Activated T-cell treated with anti-CD3 and anti-CD28 coated beads for 48 hours (primary cell): ENCODE measurements at places on chromosomes 3 and 15.

DNA sequence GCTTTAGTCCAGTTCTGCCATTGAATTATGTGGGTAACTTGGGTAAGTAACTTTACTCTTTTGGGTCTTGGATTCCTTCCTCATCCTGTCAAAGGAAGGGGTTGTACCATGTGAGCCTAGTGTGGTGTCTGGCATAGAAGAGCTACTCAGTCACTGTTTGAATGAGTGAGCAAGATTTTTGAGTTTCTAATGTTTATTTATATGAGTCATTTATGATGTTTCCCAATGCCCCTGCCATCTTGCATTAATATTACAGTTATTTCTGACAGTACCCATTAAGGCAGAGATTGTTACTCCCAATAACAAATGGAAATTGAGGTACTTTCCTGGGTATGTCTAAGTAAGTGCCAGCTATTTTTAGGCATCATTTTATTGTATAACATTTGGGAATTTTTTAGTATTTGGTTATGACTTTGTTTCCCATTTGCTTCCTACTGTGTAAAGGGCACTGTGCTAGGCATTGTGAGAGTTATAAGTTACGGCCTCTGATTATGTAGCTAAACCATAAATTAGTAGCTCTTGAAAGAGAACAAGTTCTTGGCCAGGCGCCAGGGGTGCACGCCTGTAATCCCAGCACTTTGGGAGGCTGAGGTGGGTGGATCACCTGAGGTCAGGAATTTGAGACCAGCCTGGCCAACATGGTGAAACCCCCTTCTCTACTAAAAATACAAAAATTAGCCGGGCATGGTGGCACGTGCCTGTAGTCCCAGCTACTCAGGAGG is 23.5 kb downstream of the NR1D2 start:
- no peak for DNase-seq

DNA sequence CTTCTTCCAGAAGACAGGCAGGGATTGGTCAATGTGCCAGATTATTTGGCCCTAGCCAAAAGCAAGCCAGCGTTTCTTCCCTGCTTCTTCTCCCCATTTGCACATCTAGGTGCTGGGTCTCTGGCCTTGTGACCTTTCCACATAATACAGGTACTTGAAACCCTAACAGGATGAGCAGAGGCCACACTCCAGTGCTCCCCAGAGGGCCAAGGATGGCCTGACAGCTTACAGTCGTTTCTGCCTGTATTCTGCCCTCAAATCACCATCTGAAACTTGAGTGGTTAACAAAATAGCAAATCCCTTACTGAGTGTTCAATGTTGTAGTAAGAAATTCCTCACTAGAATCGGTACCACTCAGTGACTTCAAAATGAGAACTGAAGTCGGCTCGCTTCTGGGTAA is 29.1 kb downstream of the MKRN2 start:
- DNase-seq = no peak

DNA sequence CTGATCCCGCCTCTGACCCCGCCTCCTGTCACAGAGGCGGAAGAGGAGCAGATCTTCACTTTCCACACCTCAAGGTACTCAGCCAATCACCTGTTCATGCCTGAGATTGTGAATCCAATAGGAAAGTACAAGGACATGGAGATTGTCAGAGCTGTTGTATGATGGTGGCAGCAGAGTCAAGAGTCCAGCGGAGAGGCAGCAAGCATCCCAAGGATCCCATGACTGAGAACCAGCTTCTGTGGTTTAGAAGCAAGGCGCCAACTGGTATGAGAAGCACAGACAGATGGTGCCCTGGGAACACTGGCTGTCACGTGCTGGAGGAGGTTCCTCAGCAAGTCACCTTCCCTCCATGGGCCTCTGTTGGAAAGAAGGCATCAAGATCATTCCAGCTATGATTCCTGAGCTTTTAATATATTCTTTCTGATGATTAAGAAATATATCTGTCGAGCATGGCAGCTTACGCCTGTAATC is 93.9 kb downstream of the CPN2 start:
- DNase-seq = no peak

- no peak for DNase-seq
Measured at GRCh38 chr3:187251599-187251998, 39.9 kb downstream of the MASP1 start.

DNA sequence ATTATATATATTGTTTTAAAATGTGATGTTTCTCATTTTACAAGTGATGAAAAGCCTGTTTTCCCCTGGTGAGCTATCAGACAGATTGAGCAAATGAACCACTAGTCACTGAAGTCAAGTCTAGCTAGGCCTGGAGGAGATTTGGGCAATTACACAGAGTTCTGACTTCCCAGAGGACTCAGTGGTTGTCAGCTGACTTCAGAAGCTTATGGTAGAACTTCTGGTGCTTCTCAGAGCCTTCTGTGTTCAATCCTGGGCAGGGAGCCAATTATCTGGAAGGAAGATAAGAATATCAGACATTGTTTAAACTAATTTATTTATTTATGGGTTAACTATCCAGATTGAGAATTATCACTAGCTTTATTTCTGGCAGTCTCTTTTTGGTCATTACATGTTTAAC is 37.7 kb upstream of the NAALADL2 start:
- no peak for DNase-seq

DNA sequence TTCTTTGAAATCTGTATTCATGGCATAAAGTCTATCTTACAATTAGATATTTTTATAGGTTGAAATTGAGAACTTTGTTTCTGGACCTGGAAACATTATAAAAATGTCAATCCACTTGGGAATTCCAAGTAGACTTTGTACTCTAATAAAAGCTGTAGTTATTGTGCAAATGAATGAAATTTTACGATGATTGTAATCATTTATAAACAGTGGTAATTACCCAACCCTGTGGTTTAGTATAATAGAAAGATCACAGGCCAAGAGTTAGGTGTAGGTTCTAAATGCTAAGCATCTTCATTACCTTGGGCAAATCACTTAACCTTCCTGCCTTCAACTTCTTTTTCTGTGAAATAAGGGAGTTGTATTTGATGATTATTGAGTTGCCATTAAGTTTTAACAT is 13.2 kb upstream of the SLC7A14 start:
- no peak for DNase-seq
